GOT3 (cell line): ENCODE measurements at places on chromosomes 1 and 21.

DNA sequence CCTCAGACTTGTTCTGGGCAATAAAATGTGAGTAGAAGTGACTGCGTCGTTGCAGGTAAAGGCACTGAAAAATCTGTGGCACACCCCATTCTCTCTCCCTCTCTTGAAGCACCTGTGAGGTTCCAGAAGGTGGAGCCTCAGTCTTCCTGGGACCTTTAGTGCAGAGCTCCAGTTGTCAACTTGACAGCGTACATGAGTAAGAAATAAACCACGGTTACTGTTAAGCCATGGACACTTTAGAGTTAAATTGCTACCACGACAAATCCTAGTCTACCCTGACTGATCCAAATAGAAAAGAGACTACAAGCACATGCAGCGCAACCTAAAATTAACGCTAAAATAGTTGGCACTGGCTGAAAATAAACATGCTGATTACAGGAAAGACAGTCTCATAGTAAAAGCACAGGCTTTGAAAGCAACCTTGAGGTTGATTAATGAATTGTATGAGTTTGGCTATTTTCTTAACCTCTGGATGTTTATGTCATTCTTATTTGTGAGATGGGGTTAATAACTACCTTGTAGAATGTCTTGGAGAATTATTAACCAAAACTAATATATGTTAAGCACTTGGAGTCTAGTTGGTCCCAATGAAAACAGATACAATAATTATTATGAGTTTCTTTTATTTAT, 93.0 kb upstream of the PLPPR4 start:
- DNase-seq: no peak

DNA sequence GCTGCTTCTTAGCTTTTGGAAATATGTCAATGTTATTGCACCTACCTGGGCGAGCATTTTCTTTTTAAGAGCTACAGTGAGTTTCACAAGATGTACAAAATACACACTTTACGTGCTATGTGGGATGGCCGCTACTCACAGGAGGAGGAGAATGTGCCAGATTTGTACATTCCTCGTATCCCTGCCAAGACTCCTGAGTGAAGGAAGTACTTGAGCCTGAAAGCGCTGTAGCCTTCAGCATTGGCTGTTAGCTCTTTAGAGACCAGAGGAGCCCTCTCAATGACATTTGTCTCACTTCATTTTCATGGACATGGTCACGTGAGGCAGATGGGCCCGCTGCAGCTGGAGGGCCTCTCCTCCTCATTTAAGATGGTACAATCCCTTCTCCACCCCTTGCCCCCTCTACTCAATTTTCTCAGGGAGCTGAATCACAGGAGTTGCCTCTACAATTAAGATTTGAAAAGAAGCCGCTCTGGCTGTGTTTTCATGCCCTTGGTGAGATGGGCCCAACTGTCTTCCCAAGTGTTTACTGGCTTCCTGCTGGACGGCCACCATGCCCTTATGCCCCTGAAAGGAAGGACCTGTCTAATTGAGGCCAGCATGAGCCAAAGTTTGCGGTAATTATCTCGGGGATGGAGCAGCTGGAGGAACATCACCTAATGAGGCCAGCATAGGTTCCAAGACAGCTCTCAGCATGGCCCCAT, 442.6 kb downstream of the PRDM2 start:
- no peak for DNase-seq

- DNase-seq: no peak
Measured at GRCh38 chr1:157519451-157519850, 32.9 kb downstream of the FCRL5 start.

- no peak for DNase-seq
Measured at GRCh38 chr1:170704256-170704655, 40.3 kb downstream of the PRRX1 start.

- DNase-seq: no peak
Measured at GRCh38 chr1:91406773-91407389, 2.2 kb upstream of the HFM1 start.

DNA sequence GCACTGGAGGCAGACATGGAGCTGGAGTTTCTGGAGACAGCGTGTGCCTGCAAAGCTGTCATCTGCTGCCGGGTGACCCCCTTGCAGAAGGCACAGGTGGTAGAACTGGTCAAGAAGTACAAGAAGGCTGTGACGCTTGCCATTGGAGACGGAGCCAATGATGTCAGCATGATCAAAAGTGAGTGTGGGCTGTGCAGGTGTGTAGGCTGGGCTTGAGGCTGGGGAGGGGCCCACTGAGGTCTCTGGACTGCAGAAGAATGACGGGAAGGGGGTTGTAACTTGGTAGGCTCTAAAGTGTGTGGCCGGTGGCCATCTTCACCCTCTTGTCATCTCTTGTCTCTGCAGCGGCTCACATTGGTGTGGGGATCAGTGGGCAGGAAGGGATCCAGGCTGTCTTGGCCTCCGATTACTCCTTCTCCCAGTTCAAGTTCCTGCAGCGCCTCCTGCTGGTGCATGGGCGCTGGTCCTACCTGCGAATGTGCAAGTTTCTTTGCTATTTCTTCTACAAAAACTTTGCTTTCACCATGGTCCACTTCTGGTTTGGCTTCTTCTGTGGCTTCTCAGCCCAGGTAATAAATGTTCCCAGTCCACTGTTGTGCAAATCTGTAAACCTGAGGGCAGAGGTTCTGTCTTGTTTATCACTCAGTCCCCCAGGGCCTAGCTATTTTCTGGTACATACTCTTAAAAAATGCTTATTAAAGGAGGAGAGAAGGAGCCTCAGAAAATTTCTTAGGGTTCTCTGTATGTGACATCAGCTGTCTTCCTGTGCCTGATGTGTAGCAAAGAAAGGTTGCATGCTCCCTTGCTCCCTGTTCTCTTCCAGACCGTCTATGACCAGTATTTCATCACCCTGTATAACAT, 19.9 kb downstream of the ATP8B2 start:
- no peak for DNase-seq

DNA sequence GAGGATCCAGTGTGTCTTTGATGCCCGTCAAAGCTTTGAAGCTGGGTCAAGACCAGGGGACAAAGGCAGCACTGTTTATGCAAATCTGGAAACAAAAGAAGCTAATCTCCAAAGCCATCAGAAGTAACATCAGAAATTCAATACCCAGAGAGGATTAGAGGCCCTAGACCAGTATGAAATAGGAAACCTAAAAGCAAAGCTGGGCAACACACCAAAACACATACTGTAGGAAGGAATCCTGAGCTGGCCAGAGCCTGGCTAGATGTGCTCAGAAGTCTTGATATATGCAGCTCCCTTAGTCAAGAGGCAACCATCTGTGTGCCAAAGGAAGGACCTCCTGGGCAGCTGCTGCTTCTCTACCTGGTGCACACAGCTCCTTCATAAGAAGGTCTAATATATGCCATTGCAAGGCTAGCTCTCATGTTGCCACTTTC, 12.3 kb downstream of the COLGALT2 start:
- DNase-seq: no peak

DNA sequence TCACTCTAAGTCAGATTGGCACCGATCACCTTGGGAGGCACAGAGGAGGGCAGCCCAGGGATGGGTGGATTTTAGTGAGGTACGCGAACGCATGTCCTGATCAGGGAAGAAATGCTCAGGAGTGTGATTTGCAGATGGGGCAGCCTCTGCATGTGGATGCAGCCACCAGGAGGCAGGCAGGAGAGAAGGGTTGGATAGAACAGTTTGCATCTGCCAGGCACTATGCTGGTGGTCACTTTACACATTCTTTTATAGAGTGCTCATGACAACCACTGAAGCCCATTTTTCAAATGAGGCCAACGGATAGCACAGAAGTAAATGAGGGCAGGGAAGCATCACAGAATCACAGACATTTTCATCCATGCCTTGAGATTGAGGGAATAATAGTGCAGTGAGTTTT, 5.7 kb downstream of the LAMB3 start:
- no peak for DNase-seq

GRCh38 chr1:55153031-55153430, 62.1 kb downstream of the USP24 start:
- no peak for DNase-seq

DNA sequence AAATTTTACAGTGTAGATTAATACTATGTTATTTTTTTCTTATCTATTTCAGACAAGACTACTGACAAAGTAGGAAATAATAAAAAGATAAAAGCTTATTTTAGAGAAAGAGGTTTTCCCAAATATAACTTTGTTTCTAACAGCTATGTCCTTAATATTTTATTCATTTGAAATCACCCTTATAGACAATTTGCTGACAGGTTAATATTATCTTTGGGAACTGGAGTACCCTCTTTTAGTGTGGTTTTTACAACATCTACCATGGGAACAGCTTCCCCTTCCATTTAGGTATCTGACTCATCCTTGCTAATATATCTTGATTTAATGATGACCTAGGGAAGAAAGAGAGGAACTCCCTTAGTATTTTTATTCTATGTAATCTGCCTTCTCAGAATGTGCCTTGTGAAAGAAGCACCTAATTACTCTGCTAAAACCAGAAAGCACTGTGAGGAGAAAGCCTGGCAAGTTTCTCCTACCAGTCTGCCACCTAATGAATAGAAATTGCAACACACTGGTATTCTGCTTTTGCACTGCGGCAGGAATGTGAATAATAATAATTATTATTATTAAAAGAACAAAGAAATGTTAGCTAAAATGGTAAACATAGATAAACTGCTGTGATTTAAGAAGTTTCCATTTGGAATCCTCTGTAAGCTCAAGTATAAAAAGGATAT, 192.8 kb downstream of the PDE4B start:
- no peak for DNase-seq

- no peak for DNase-seq
Measured at GRCh38 chr1:223343692-223344091, 20.3 kb downstream of the SUSD4 start.

DNA sequence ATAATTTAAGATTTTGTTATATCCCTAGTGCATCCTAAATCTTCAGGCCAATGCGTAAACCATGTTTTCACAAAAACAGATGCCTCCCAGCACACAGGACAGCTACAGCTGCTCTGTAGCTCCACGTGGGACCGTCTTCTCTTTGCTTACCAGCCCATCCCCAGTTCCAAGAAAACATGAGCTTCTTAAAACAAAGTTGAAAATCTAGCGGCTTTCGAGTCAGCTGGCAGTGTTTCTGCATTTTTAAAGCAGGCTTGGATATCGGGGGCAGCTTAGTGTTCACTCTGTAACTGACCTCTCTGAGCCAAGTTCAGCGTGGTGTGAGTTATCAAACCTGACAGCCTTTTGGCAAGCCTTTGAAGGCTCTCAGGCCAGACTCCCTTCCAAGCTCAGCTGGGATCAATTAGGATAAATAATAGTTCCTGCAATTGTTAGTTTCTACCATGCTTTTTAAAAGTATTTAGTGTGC, 881.5 kb downstream of the LTN1 start:
- no peak for DNase-seq

GRCh38 chr21:42311160-42311559, 4.0 kb downstream of the TFF3 start:
- DNase-seq: no peak

DNA sequence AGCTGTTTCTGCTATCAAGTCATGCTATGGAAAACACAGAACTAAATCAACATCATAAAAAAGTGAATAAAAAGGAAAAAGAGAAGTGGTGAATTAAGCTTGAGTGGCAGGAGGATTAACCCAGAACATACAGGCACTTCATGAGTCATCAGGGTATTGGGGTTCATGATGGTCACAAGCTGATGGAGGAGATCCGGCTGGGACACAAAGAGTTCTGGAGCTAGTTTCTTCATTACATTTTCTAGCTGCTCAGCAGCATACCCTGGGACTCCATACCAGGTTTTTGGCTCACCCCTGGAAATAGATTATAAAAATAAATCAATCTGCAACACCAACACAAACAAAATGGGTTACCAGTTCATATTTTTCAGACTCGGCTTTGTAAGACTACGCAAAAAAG, 42.5 kb upstream of the SYT2 start:
- no peak for DNase-seq

DNA sequence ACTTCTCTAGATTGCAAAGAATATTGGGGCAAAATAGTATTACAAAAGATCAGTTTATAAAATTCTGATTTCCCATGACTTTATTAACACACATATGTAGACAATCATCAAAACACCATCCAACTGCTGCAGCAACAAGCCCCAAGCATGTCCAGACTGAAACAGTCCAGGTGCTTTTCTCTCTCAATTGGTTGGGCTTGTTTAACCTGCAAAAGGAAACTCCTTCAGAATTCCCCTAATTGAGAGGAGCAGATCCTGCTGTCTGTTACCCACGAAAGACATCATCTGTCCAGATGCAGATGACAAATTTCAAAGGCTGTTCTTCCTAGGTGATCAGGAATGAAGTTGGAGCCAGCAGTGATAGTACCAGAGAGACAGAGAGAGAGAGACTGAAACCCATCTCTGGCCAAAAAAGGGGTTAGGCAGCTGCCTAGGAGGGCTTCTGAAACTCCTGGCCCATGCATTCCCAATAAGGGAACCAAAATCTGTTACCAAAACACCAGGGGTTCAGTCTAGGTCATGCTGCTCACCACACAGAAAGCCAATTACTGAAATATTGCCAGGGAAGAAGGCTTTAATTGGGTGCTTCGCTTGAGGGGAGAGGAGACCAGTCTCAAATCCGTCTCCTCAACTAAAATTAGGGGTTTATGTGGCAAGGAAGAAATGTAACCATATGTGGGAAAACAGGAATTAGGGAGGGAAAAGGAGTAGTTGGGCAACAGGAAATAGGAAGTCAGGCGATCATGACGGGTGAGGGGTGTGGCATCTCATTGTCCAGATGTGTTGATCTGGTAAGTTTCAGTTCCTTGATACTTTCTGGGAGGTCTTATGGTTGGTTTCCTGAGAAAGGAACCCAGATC, 34.7 kb upstream of the RGL1 start:
- no peak for DNase-seq

DNA sequence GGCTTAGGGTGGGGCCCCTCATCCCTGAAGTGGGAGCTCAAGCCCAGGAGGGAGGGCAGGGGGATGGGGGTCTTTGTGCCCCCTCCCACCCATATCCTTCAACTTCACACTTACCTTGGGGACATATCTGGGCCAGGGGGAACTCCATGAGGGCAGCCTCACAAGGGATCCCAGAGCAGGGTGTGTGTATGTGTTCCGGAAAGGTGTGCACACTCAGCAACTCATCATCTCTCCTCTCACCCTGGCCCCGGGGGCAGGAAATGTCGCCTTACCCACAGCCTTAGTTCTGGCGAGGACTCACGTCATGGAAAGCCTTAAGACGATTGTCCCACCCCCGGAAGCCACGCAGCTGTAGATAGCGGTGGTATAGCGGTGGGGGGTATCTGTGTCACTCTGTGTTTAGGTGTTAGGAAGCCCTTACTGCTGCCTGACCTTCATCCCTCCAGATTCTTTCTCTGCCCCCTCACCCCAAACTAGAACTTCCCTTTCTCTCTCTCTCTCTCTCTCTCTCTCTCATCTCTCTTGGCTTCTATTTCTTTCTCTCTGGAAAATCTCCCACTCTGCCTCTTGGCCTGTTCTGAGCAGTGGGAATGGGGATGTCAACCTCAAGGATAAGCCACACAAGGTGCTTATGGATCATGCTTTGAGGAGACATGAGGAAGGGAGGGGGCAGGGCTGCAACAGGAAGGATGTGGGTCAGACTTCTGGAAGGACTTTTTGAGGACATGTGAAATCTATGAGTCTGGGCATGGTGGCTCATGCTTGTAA, at the start of gene SH2D2A:
SH2D2A (minus strand) TSS at position 288 of the 768 bp plus-strand sequence; CDS start at position 148, 140 bp downstream.
- no peak for DNase-seq

DNA sequence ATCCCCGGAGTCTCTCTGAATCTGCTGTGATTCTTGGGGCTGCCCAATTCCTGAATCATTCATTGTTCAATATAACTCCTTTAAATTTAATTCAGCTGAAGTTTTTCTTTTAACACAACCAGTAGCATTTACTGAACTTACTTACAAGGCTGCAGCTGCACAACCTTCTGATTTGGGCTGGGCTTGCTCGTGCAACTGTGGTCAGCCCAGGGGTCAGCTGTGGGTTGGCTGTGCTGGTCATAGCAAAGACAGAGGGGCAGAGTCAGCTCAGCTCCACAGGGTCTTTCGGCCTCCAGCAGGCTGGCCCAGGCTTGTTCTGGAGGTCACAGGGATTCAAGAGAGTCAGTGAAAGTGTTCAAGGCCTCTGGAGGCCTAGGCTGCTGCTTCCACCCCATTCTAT, 186.1 kb downstream of the MATN1 start:
- no peak for DNase-seq
